Fibroblast of skin of abdomen (primary cell): ENCODE measurements at places on chromosomes 11 and 22.

DNA sequence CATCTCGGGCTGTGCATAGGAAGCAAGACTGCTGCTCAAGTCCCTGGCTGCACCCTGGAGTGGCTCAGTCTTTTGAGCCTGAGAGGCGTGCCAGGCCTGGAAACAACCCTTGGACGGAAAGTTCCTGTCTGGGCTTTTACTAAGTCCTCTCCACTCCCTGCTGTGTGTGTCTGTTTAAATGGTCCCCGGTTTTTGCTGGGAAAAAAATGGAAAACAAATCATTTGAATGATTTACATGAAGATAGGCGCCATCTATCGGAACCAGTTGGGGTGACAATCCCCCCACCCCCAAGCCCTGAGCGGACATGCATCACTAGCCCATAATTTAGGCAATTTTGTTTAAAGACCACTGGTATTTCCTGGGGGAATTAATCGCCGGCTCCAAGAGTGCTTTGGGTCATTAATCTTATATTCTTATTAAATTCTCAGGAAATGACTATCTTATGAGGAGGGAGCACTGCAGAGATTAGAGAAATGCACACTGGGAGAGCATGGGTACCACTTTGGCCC lies 2.7 kb upstream of the GAB2 start:
- peak; percentile 94 for DNase-seq

- DNase-seq: no peak
Observed at GRCh38 chr11:2369896-2370295, 7.2 kb upstream of the CD81 start.

- DNase-seq: no peak
Observed at GRCh38 chr11:133026952-133027351, 505.3 kb downstream of the OPCML start.

GRCh38 chr22:44710474-44711240 lies 8.7 kb downstream of the PRR5 start:
- DNase-seq: no peak

- peak; percentile 67 for DNase-seq
Observed at GRCh38 chr22:29772170-29772641, 5.0 kb downstream of the UQCR10 start.

DNA sequence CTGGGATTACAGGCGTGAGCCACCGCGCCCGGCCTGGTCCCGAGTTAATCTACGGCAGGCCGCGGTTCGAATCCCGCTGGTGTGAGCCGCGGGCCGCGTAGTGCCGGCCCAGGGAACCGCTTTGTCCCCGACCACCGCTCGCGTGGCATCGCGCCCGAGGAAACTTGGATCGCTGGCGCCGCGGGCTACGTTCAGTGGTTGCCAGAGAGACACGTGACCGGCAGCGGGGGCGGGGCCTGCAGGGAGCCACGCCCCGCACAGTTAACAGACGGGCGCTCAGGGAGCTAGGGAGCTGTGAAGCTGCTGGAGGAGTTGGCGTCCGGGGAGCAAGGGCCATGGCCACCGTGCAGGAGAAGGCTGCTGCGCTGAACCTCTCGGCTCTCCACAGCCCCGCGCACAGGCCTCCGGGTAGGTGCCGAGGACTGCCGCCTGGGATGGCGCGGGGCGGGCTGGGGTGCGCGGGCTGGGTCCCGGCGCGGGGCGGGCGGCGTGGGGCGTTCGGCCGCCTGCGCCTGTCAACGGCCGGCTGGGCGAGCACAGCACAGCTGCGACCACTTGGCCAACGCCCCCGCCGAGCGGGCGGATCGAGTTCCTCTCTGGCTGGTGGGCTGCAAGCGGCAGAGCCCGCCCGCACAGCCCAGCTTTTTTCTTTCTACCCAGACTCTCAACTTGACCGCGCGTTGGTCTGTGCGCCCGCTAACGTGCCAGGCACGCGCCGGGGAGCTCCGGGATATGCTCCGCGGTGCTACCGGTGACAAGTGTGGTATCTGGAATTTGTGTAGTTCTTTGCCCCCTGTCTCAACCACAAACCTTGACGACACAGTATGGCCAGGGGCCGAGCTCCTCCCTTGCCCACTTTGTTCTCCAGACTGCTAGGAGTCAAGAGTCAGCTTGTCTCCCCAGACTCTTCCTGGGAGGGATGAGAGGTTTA lies at the start of gene DEPDC7:
DEPDC7 (plus strand) TSS at position 258 of the 931 bp plus-strand sequence; CDS start at position 336, 78 bp downstream.
- peak; percentile 91 for DNase-seq

- DNase-seq: no peak
Observed at GRCh38 chr11:81331611-81332235, 1401.9 kb downstream of the FAM181B start.

GRCh38 chr22:28977481-28977971 lies 84.1 kb downstream of the C22orf31 start:
- DNase-seq: no peak

GRCh38 chr22:46914481-46914880 lies 152.0 kb downstream of the TBC1D22A start:
- no peak for DNase-seq

- peak; percentile 48 for DNase-seq
Observed at GRCh38 chr11:44927174-44927661, 23.5 kb downstream of the TP53I11 start.

DNA sequence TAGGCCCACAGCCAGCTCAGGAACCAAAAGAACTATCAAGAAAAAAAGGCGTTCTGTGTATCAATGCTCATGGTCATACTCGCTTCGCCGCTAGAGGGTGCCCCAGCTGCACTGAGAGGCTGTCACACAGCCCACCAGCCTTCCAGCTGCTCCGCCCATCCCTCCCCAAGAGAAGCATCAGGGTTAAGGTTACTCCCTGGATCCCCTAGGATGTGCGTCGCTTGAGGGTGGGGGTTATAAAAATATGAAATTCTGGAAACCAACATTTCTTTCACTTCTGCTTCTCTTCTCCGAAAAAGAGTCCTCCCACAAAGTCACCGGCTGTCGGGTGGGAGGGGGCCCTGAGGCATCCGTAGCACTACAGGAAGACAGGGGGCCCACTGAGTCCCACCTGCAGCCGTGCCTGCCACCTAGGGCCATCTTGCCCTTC lies 1.7 kb downstream of the CBX6 start:
- peak; percentile 78 for DNase-seq

DNA sequence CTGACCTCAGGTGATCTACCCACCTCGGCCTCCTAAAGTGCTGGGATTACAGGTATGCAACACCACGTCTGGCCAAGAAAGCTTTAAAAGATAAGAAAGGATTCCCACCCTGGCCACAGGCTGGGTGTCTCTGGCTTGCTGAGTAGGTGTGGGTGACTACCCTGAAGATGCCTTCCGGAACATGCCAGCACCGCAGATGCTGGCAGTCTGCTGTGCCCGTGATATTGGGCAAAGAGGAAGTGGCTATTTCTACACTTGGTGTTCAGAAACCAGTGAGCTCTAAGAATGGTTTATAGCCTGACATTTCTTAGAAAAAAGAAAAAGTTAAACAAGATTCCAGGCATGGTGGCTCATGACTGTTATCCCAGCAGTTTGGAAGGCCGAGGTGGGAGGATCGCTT lies 6.1 kb downstream of the MRPL11 start:
- DNase-seq: no peak

GRCh38 chr11:131618201-131618600 lies 247.8 kb downstream of the NTM start:
- DNase-seq: peak; percentile 43

- DNase-seq: peak; percentile 40
Observed at GRCh38 chr11:74157169-74157568, 13.6 kb downstream of the C2CD3 start.

DNA sequence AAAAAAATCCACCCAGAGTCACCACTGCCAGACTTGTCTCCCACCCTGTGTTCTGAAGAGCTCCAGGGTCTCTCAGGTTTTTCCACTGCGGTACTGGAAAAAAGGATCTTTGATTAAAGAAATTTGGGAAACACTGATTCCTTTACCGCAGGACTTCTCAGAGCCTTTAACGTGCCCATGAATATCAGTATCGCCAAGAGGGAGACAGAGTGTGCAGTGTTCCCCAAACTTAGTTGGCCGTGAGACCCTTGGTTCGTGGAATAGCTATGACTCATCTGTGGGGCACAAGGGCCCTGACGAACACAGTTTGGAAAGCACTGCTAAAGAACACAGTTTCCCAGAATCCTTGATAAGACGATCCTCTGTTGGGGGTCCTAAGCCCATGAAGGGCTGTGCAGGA lies 31.7 kb downstream of the SYT7 start:
- no peak for DNase-seq

GRCh38 chr11:61297746-61298145 lies 2.6 kb upstream of the VWCE start:
- peak; percentile 90 for DNase-seq

DNA sequence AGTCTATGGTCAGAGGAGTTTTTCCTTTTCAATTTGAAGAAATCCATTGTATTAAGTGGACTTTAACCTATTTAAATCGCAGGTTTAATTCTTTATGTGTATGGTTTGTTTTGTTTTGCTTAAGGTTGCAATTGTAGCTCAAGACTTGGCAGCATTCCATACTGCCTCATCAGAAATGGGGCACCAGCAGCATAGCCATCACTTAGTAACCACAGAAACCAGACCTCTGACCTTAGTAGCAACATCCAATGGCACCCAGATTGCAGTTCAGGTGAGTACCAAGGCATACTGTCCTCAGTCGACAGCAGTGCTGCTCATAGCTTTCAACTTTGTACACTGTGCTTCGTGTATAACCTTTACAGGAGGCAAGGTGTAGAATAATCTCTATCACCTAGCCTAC lies 48.4 kb upstream of the WEE1 start:
- no peak for DNase-seq

DNA sequence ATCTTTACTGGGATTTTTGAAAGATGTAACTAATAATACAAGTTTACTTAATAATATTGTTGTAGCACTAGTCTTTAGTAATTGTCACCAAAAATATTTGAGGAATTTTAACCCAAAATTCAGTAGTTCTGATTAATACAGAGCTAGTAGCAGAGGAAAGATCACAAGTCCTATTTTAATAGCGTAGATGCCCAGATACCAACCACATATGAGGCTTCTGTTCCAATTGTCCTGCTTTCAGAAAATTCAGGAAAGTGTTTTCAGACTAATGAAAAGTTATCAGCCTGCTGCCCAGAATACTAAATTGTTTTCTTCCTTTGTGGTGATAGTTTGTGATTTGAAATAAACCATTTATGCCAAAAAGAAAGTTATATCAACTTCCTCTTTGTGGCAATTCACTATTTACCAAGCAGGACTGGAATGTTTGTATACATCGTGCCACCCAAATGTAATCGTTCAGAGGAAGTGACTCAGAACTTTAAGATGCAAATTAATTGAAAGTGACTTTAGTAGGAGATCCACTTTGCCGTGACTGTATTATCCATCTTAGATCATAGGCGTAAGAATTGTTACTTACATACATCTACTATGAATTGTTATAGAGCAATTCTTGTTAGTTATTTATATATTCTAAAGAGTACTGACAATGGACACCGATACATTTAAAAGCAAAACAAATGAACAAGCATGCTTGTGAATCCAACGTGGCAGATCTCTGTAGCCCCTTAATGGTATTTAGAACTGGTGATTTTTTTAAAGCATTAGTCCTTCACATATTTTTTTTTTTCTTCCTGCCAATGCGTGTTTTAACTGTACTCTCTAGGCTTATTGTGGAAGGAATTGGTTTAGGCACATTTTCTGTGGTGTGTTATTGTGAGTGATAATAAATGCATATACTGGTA lies 231.0 kb downstream of the DDX10 start:
- peak; percentile 54 for DNase-seq

DNA sequence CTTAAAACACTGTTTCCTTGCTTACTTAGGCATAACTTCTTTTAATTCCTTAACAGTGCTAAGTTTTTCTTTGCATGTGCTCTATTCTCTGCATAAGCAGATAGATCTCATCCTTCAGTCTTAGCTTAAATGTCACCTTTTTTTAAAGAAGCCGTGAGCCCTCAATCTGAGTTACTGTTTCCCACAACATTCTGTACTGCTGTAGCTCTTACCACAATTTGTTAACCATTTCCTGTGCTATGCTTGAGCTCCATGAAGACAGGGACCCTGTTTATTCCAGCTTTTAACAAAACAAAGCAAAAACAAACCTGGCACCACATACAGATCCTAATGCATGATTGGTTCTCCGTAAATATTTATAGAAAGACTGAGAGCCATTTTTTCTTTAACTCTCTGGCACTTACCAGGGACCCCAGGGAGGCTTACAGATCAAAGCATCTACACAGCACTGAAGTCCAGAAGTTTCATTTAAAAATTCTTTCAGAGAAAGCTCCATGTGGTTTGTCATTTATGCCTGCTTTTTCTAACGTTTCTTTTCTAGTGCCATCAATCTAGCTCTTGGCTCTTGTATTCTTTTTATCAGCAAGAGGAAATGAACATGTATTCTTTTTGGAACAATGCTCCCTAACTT lies 74.9 kb downstream of the DYNC2H1 start:
- DNase-seq: no peak

- peak; percentile 78 for DNase-seq
Observed at GRCh38 chr11:112321501-112322172, 61.0 kb upstream of the PLET1 start.

DNA sequence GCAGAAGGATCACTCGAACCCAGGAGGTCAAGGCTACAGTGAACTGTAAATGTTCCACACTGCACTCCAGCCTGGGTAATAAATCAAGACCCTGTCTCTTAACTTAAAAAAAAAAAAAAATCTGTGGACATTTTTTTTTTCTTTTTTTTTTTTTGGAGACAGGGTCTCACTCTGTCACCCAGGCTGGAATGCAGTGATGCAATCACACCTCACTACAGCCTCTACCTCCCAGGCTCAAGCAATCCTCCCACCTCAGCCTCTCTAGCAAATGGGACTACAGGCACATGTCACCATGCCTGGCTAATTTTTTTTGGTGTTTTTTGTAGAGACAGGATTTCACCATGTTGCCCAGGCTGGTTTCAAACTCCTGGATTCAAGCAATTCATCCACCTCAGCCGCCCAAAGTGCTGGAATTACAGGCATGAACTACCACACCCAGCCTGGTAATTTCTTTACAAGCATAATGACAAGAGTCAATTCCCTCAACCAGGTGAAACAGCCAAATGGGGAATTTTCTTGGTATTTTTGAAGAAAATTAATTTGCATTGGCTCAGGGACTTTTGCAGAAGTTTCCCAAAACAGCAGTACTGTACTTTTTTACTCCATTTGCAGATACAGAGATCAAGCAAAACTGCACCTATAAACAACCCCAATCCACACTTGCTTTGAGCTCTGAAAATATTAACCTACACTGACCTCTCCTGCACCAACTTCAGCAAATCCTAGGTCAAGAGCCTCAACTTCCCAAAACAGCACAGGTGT lies 44.0 kb downstream of the MRTFA start:
- no peak for DNase-seq

DNA sequence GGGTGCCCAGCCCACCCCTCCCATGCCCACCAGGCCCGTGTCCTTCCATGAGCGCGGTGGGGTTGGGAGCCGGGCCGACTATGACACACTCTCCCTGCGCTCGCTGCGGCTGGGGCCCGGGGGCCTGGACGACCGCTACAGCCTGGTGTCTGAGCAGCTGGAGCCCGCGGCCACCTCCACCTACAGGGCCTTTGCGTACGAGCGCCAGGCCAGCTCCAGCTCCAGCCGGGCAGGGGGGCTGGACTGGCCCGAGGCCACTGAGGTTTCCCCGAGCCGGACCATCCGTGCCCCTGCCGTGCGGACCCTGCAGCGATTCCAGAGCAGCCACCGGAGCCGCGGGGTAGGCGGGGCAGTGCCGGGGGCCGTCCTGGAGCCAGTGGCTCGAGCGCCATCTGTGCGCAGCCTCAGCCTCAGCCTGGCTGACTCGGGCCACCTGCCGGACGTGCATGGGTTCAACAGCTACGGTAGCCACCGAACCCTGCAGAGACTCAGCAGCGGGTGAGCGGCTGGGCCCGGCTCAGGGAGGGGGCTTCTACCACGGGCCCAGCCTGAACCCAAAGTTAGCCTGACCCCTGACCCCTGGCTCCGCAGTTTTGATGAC lies 3.0 kb downstream of the PKP3 start:
- DNase-seq: peak; percentile 60
